ENCODE measurements at places on chromosomes 5 and 9. TPM values are rescaled to one million over a fixed set of nuclear protein-coding genes. Genes with fewer than 3 reads are reported as not detected.

Gene KLF9
- polyA plus RNA-seq = 2.0 TPM

Gene PTPN3
- 7.5 TPM for polyA plus RNA-seq

Gene TMEM232
- polyA plus RNA-seq = 0.16 TPM

Gene SPATA31C1
- not detected for polyA plus RNA-seq

Gene HACD4
- polyA plus RNA-seq = 3.6 TPM

Gene RANBP17
- 1.4 TPM for polyA plus RNA-seq

Gene C6
- not detected for polyA plus RNA-seq

Gene DDX4
- polyA plus RNA-seq = not detected

Gene ADRA1B
- polyA plus RNA-seq = 0.07 TPM

Data from foreskin keratinocyte (primary cell).